ENCODE measurements at places on chromosomes 4 and X.

DNA sequence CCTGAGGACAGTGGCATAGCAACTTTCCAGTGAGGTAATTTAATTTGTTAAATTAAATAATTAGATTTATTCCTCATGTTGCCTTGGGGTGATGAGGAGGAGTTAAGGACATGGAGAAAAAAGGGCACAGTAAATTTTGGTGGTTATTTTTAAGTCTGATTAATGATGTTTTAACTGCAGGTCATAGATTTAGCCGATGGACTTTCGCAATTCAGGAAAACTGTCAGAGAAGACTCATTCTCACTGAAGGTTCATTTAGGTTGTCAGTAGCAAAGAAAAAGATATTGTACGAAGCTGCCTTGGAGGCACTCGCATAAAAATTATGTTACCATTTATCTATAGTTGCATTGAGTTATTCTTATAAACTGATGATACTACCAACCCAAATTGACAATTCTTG is 164.2 kb upstream of the PITX2 start:
- no peak for DNase-seq

- DNase-seq = peak; percentile 12
Measured at GRCh38 chr4:85842540-85842939, 367.6 kb downstream of the ARHGAP24 start.

DNA sequence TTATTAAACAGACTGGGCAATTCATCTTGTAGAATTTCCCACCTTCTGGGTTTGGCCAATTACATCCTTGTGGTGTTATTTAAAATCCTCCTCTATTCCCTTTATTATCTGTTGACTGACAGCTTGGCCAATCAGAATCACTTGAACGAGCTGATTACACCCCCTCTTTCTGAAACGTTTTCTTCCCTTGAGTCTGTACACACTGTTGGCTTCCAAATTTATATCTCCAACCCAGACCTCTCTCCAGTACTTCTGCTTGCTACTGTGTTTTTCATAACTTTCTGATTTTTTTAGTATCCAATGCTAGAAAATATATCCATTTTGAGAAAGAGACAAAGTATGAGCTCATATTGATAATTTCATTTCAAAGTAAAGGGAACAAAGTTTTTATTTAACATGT is 14.8 kb downstream of the CD38 start:
- DNase-seq = no peak

GRCh38 chr4:183450108-183450507 is 5.7 kb downstream of the CDKN2AIP start:
- no peak for DNase-seq

DNA sequence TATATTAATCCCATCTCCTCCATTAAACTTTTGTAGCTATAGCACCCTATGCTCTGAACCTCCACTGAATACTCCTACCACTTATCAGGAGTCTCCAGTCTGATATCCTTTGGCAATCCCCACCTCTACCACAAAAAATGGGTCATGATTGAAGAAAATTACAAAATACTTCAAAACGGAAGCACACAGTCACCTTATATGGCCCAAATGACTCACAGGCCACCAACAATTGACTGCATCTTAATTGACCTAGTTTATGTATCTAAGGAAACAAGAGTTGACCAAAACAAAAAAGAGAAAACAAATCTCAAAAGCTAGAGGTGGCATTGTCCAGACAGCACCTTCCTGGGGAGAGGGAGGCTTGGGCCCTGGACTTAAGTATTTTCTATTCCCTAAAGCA is 120.0 kb upstream of the DIAPH2 start:
- no peak for DNase-seq

DNA sequence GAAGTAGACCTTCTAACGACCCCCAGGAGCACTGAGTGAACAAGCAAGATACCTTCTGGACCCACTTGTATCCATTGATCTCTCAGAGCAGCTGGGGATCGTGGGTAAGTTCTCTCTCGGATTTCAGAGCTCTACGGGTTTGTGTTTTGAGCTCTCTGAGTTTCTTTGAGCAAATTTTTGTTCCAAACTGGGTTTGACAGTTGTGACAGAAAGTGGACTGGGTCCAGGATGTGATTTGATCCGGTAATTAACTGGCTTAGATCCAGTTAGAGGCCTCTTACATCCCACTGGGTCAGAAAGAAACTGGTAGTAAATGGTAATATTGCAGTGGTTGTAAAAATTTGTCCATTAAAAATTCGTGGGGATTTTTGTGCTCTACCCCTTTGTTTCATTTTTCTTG is 459.2 kb downstream of the INPP4B start:
- DNase-seq = no peak

- no peak for DNase-seq
Measured at GRCh38 chrX:95056901-95057300, 1382.9 kb downstream of the FAM133A start.

- no peak for DNase-seq
Measured at GRCh38 chrX:107701493-107702121, 73.3 kb downstream of the PRPS1 start.

DNA sequence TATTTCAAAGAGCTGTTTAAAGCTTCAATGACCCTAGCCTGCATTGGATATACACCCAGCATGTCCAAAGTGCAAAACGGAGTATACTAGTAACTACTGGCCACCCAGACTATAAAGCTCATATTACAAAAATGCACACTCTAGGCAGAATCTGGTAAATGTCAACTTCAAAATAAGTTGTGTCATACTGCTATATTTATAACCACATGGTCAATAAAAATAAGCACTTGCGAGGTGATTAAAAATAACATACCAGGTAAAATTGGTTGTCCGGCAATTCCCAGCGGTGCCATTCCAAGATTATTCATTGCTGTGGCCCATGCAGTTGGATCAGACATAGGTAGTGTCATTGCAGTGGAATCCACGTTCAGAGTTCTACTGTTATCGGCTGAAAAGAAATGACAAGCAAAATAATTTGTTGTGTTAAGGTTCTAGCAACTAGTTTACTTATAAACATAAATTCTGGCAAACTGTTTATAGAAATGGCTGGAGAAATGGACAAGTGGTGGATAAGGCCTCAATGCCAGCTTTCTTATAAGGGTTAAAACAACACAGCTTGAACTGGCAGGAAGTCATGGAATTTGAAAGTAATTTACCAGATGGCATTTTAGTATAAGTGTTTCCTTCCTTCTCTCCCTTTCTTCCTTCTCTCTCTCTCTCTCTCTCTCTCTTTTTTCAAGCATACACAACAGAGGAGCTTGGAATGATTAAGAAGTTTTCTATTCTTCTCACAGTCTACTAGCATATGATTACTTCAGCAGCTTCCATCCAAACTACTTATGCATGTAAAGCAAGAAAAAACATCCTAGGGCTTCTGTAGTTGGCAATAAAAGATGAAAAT is 199.9 kb downstream of the ENOX2 start:
- DNase-seq = no peak

DNA sequence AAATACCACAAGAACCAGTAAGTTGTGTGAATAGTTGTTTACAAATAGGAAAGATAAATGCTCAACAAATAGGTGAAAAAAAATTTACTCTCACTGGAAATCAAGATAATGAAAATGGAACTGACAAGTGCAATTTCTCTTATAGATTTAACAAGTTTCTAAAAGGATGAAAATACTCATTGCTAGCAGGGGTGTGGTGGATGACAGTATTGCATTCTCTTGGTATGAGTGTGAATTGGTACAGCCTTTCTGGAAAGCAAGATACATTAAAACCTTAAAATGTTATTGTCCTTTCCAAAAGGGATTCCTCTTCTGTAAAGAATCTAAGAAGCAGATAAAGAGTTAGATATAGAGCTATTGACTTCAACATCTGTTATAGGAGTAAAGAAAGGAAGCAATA is 240.0 kb upstream of the RPS6KA3 start:
- DNase-seq = no peak

DNA sequence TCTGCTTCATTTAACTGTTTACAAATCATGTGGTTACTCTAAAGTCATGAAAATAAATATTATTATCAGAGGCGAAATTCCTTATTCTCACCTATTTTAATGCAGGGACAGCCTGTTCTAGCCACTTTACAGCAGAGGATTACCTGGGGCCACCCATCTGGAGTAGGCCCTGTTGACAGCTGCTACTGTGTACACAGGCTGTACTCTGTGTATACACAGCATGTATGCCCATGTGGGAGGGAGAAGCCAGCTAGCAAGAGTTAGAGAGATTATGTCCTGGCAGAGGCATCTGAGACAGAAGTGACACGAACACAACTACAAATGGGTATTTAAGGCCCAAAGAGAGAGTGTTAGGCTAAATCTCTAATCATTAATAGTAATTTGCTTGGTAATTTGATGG is 62.1 kb downstream of the GPRIN3 start:
- no peak for DNase-seq

GRCh38 chr4:10092481-10093270 is 23.9 kb downstream of the WDR1 start:
- no peak for DNase-seq

GRCh38 chr4:139800082-139800481 is 134.5 kb downstream of the MGST2 start:
- DNase-seq = no peak

- DNase-seq = no peak
Measured at GRCh38 chrX:9622128-9622527, 143.5 kb downstream of the GPR143 start.

- DNase-seq = no peak
Measured at GRCh38 chr4:152064753-152065152, 303.9 kb upstream of the GATB start.

- no peak for DNase-seq
Measured at GRCh38 chr4:138592796-138593195, 350.6 kb upstream of the SLC7A11 start.

DNA sequence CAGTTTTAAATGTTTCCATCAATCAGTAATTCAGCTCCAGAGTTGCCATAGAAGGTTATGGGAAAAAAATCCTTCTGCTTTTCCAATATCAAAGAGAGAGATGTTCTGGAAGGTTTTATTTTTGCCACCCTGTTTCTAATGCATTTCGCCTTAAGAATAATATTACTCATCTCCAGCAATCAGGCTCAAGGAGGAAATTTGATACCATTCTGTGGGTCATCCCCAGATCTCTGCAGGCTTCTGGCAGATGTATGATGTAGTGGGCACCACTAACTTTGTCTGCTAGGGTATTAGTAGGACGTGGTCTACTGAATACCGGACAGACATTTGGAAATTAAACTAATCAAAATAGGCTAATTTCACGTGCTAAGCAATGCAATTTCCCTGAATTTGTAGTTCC is 645.4 kb upstream of the TENM3 start:
- no peak for DNase-seq

GRCh38 chr4:11730545-11730944 is 301.9 kb upstream of the HS3ST1 start:
- DNase-seq = no peak

GRCh38 chr4:6873792-6874461 is 35.7 kb upstream of the TBC1D14 start:
- DNase-seq = peak; percentile 79

DNA sequence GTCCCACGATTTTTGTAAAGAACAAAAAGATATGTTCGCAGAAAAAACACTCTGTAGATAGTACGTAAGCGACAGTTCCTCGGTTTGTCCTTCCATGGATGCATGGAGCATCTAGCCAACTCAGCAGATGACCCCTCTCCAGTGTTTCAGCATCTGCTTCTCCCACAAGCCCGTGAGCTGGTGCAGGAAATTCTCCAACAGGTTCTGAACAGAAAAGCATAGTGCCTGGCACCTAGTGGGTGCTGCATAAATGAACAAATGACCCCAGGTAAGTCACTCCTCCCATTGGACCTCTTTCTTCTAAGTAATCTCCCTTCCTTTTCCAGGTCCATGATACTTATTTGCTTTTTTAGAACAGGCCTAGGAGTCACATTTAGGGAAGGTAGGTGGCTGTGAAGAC is 966 bp upstream of the KIAA0232 start:
- no peak for DNase-seq

- DNase-seq = no peak
Measured at GRCh38 chr4:116374815-116375214, 710.6 kb downstream of the TRAM1L1 start.

Measured in CD4-positive, alpha-beta T cell treated with Interleukin-21 for 1 hour (primary cell).